ENCODE measurements at places on chromosomes 11 and 22. TPM values are rescaled to one million over a fixed set of nuclear protein-coding genes. Genes with fewer than 3 reads are reported as not detected.

DNA sequence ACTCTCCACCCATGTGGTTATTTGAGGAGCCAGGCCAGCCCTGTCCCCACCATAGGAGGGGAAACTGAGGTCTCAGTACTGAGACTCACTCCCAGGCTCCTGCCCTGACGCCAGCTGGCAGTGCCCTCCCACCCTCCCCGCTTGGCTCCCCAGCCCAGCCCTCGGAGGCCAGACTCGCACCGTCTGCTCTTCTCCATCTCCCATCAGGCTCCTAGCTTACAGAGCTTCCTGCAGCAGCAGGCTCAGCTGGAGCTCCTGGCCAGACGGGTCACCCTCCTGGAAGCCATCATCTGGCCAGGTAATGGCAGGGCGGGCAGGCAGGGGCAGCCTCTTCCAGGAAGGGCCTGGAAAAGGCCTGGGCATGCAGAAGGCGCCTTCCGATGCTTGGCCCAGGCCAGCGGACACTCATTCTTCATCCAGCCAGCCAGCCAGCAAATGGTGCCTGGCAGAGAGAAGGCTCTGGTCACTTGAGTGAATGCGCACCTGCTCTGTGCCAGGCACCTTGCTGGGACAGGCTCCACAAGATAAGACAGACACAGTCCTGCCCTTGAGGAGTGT is 12.6 kb downstream of the RHBDD3 start:
- DNase-seq: no peak

Gene OR2AG2
- total RNA-seq: 0.25 TPM

Gene HEPHL1
- 0.69 TPM for total RNA-seq

DNA sequence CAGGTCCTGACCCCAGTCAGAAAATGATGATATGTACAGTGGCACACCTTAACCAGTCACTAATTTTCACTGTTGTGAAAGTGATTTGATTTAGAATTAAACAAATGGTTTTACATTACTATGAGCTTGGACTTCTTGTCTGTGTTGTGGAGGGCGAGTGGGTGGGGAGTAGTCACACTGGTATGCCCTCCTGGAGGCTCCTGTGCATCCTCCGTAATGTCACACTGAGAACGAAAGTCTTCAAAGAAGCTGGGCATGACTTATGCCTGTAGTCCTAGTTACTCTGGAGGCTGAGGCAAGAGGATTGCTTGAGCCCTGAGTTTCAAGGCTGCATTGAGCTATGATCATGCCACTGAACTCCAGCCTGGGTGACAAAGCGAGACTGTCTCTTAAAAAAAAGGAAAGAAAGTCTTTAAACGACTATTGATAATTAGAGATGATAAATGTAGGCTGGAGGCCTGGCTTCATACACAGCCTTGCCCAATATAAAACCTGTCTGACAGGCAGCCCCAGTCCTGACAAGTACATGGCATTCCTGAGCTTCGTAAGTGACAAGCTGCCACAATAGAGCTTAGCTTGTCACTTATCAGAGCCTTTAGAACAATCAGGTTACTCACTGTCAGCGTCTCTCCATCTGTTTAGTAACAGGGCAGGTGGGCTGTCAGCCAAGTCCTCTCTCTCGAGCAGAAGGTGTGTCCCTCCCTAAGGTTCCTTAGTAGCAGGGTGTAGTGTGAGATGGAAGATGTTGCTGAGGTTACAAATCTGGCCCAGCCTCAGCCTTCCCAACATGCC is 5.0 kb upstream of the LIMK2 start:
- DNase-seq: peak; percentile 23

GRCh38 chr22:32623943-32624342 is 149.3 kb downstream of the FBXO7 start:
- peak; percentile 36 for DNase-seq

GRCh38 chr11:67022341-67022933 is 497 bp upstream of the SYT12 start:
- peak; percentile 94 for DNase-seq

Gene CDC42EP1
- 42.7 TPM for total RNA-seq

Gene FAM180B
- total RNA-seq: not detected

Gene HBD
- total RNA-seq: not detected

DNA sequence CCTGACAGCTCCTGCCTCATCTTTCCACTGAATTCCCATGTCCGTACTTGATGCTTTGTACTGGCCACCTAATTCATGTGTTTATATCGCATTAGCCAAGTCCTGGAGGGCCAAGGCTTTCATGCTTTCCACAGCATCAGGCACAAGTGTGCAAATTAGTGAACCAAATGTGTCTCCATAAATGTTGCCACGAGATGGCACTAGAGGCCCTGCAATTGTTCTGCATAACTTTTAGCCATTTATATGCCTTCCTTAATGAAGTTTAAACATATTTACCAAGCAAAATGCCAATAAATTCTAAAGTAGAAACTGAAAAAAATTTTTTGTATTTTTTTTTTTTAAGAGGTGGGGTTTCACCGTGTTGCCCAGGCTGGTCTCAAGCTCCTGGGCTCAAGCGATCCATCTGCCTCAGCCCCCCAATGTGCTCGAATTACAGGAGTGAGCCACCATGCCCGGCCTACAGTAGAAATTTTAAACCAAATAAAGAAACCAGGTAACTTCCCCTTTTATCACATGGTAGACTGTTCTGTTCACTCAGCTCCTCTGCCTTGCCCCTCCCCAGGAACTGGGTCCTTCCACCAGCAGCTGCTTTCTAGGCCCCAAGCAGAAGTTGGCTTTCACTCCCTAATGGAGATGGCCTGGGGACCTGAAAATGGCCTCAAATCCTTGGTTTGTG is 20.8 kb upstream of the IL18BP start:
- DNase-seq: peak; percentile 50
